ENCODE measurements at places on chromosomes 7 and 10.

GRCh38 chr7:92614660-92615174 is 24.5 kb upstream of the FAM133B start:
- DNase-seq: no peak

DNA sequence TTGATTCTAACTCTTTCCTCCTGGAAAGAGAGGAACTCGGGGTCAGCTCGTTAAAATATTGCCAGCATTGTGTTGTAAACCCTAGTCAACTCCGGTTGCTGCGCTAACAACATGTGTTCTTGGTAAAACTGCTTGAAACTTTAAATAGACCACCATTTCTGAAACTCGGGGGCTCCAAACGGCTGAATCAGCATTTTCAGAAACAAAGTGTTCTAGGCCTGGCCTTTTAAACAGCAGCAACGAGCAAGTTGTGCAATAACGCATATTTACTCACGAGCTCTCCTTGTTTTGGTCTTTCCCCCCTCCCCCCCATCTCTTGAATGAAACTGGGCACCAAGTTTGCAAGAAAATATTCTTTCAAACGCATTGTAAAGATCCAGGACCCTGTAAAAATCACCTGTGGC is 9.2 kb upstream of the GRB10 start:
- no peak for DNase-seq

DNA sequence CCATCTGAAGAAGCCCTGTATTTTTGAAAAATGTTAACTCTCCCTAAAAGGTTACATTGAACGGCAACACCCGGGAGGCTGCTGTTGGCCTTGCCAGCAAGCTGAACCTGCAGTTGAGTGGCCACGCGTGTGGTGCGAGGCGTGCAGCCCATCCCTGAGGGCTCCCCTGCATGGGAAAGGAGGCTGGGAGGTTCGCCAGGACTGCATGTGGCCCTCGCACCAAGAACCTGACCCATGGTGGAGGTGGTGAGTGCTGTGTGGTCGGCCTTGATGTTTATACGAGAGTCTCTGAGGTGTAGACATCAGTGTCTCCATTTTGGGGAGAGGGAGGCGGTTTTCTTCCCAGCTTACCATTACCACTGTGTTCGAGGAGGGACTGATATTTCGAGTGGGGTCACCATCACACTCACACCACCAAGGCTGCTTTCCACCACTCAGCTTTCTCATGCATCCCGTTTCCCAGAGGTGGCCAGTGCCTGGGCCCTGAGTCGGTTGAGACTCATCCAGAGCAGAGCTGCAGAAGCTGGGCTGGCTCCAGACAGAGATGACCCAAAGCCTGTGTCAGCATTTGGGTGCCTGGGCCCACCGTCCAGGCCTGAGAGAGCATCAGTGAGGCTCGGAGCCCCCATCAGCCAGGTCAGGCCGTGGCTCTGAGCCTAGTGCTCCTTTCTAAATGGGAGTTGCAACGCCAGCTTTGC is 222.6 kb downstream of the EBF3 start:
- no peak for DNase-seq

- no peak for DNase-seq
These were observed 243.5 kb upstream of the ZNF32 start for GRCh38 chr10:43892062-43892770.

GRCh38 chr10:133109711-133110110 is 22.0 kb downstream of the ADGRA1 start:
- DNase-seq: no peak

DNA sequence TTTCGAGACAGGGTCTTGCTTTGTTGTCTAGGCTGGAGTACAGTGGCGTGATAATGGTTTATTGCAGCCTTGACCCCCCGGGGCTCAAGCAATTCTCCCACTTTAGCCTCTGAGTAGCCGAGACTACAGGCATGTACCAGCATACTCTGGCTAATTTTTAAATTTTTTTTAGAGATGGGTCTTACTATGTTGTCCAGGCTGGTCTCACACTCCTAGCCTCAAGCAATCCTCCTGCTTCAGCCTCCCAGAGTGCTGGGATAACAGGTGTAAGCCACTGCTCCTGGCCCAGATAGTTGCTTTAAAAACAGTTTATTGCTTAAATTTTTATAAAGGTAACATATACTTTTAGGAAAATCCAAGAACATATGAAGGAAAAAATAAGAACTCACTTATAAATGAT is 26.3 kb downstream of the NEURL1 start:
- DNase-seq: no peak

DNA sequence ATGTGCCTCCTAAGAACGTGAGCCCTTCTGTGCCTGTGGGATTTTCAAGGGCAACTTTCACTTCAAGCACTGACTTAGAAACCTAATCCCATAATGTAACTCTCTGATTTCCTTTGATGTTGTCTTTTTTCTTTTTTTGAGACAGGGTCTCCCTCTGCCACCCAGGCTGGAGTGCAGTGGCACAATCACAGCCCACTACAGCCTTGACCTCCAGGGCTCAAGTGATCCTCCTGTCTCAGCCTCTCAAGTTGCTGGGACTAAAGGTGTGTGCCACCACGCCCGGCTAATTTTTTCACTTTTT is 64.4 kb upstream of the GSDME start:
- DNase-seq: no peak

- no peak for DNase-seq
These were observed 160.3 kb downstream of the CELF2 start for GRCh38 chr10:11177926-11178471.

DNA sequence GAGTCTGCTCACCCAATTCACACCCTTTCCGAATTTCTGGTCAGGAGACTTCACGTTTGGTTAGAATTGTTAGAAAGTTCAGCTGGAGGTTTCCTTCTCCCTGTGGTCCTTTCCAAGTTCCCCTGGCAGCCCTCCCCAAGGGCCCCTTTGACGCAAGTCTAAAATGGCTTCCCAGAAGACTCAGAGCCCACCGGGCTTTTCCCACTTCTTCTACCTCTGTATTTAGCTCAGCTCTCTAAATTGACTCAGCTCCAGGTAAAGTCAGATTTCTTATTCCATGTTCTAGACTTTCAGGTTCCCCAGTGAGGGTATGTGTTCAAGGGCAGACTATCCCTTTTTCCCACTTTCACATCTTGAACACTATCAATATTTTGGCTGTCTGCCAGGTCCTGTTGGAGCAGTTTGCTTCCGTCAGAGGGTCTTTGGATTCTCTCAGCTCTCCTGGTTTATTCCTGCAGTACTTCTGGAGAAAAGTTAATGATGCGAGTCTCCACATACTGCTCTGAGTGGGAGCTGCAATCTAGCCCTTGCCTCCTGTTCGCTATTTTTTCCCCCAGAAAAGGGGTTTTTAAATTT is 53.1 kb upstream of the ZNF273 start:
- DNase-seq: no peak

- DNase-seq: no peak
These were observed 2.5 kb downstream of the PGAM2 start for GRCh38 chr7:44062903-44063295.

- no peak for DNase-seq
These were observed 76.9 kb downstream of the UBE2H start for GRCh38 chr7:129875745-129876411.

DNA sequence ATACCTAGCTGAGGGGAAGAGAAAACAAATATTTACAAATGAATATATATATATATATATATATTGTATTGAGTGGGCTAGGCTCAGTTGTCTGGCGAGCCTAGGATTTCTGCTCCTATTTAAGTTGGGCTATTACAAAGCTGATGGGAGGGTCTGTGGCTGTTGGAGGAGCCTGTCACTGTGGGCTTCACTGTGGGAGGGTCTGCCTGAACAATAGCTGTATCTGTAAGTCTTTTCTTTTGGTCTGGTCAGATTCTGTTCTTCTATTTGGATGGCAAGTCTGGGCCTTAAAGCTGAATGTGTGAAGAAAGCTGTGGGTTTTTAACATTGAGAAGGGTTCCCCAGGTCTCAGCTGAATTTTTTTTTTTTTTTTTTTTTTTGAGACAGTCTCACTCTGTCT is 220.6 kb upstream of the LYZL1 start:
- no peak for DNase-seq

DNA sequence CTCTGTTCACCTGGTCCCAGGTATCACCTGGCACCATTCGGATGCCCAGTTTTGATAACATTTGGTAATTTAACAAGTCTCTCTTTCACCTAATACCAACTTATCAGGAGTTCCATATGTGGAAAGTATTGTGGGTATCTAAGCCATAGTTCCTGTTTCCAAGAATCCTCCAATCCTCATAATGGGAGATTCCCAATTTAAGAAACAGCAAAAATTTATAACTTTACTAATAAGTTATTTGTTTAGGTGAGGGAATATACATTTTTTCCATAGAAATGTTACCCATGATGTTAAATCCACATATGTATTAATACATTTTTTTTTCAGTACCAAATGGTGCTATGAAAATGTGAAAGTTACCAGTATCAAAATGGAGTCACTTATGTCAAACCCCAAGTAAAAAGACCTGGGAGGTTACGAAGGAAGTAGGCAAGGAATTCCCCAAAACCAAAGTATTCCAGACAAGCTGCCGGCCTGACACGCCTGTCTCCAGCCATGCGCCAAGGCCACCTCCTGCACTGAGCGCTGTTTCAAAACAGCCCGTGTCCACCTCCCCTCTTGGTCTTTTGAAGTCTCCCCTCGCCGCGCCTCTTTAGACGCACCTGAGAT is 44.8 kb downstream of the PRKCQ start:
- DNase-seq: no peak

- DNase-seq: no peak
These were observed 323.4 kb upstream of the GRM3 start for GRCh38 chr7:86320341-86320740.

GRCh38 chr7:127207230-127207629 is 45.5 kb downstream of the GRM8 start:
- DNase-seq: no peak

DNA sequence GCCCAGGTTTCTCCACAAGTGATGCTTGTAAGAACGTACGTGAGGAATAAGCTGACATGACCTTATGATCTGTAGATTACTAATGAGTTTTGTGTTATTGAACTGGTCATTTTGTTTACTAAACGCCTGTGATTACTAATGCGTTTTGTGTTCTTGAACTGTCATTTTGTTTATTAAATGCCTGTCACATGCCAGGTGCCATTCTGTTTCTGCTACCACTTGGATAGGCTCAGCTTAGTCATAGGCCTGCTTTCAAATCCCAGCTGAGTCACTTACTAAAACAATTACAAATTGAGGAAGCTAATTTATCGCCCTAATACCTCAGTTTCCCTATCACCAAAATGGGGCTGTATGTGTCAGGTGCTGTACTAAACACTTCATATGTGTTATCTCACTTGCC is 4.7 kb upstream of the HGF start:
- DNase-seq: no peak

DNA sequence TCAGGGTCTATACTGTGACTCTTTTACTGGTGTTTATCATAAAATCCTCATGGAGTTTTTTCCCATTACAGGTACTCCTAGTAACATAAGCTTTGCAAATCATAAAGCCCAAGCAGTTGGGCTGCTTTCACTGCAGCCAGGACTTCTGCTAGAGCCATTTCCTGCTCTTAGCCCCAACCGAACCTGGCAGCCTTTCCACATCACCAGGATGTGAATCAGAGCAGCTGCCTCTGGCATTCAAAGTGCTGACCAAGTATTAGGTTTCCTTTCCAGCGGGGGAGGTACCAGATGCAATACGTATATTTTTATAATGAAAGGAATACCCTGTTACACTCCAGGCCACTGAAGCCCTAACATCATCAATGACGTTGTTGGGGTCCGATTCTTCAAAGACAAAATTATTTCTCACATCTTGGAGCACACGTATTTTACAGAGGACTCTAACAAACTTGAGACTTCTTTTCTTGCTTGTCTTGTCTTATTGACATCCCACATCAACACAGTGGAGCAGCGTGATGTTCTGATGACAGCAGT is 3.6 kb upstream of the HTR5A start:
- DNase-seq: no peak

DNA sequence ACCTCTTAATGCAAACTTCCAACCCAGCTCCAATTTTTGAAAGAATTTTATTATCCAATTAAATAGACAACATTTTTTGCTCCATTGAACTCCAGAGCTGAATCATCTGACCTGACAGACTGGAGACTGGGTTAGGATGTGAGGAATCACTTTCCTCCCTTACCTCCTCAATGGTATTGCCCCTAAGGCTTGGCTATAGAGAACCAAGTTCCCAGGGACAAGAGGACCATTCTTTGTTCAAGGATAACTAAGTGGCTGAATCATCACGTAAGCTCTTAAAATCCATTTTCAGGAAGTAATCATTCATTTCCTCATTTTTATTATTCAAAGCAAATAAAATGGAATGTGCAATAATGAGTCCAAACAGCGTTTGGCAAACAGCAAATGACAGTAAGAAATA is 335.1 kb downstream of the GATA3 start:
- DNase-seq: no peak

DNA sequence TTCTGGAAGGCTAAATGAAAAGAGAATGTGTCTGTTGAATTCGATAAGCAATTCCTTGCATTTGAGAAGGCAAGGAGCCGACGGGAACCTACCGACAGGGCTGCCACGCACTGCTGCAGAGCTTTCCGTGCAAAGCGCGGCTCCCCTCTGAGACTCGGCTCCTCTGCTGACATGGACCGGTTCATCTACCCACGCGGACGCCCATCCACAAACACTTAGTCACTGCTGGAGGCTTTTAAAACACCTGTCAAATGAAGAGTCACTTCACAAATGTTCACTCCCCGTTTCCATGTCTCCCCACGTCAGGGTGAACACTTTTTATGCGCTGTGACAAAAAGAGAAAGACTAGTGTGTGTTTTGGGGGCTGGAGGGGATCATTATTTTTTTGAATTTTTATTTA is 32.0 kb downstream of the AMZ1 start:
- DNase-seq: no peak

GRCh38 chr10:29600067-29600466 is 34.7 kb downstream of the SVIL start:
- DNase-seq: no peak

DNA sequence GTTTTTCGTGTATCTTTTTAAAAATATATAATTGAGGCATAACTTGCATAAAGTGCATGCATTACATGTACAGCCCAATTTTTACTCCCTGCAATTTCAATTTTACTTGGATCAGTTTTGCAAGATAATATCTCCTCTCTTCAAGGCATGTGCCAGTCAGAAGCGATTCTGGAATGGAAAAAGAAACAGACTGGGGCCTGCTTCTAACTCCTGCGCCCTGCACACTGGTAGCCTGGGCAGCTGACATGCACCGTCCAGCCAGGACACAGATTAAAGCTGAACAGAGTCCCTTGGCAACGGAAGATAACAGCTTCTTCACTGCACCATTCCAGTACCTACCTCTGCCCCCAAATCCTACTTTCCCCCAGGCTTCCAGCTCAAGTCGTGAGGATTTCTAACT is 182.1 kb downstream of the FAM107B start:
- DNase-seq: no peak

- no peak for DNase-seq
These were observed 13.7 kb upstream of the PPP1R9A start for GRCh38 chr7:94893661-94894060.

GRCh38 chr10:129846991-129847391 is 117.1 kb downstream of the EBF3 start:
- DNase-seq: no peak

GRCh38 chr7:35355911-35356310 is 102.0 kb upstream of the TBX20 start:
- DNase-seq: no peak
